SW 1271 (cell line): ENCODE measurements at places on chromosomes 11 and 22.
A peak's percentile ranks its signal among the peaks of the same experiment; 100 is the strongest.

DNA sequence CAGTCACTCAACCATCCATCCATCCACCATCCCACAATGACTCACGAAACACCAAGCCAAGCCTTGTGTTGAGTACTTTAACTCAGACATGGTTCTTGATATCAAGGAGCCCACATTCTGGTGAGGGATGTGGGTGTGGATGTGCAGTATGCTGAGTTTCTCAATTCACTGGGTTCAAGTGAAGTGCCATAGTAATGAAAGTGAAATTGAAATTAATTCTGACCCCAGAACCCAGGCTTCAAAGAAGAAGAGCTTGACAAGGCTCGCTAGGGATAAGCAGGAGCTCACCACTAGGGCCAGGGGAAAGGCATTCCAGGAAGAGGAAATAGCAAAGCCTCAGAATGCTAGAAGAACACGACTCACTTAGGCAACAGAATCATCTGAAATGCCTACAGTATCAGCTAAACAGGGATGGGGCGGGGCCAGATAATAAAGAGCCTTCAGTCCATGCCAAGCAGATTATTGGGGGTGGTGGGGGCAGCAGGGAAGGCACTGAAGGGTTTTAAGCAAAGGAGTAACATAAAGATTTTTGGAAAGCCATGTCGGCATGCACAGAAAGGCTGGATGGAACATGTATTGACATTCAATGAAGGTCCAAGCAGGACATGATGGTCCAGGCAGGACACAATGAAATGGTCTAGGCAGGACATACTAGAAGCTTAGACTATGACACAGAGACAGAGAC, 37.2 kb downstream of the RTL6 start:
- DNase-seq = no peak

DNA sequence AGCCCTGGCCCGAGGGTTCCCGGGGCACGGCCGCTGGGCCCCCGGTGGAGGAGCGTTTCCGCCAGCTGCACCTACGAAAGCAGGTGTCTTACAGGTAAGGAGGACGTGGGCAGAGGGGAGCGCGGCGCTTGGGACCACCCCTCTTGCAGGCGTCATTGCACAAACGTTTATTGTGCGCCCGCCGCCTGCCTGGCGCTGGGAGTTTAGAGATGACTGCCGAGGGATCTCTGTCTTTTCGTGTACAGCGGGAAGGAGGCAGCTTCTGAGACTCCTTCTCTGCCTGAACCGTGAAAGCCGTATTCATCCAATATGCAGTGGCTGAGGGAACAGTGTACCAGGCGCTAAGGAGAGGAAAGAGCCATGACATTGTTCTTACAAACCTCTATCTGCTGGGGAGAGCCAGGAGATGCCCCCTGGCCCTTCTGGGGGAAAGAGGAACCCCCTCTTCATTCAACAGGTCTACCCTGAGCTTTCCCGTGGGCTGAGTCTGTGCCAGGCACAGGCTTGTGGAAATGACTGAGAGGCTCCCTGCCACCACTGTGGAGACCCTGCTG, 13.8 kb upstream of the DGKZ start:
- no peak for DNase-seq

GRCh38 chr11:50174189-50174588, 141.5 kb downstream of the OR4C45 start:
- peak; percentile 47 for DNase-seq

DNA sequence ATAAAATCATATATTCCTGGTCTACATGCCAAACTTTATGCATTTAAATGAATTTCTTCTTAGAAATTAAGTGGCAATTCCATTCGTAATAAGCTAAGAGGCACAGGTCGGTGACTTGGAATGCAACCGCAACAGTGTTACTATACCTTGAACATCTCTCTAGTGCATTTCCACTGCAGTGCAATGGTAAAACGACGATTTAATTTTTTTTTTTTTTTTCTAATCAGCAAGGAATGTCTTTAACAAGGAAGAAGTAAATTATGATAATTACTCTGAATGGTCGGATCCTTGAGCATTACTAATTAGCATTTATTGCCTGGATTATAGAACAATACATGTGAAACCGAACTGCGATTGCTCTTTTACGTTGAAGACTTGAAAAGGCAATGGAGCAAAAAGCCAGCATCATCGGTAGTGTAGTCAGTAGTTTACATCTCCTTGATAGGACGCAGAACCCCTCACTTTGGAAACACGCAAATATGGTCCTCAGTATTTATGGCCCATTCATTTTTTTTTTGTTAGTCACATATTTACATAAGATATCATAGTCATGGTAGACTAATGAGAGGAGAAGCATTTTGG, 20.2 kb downstream of the BLID start:
- DNase-seq = no peak

DNA sequence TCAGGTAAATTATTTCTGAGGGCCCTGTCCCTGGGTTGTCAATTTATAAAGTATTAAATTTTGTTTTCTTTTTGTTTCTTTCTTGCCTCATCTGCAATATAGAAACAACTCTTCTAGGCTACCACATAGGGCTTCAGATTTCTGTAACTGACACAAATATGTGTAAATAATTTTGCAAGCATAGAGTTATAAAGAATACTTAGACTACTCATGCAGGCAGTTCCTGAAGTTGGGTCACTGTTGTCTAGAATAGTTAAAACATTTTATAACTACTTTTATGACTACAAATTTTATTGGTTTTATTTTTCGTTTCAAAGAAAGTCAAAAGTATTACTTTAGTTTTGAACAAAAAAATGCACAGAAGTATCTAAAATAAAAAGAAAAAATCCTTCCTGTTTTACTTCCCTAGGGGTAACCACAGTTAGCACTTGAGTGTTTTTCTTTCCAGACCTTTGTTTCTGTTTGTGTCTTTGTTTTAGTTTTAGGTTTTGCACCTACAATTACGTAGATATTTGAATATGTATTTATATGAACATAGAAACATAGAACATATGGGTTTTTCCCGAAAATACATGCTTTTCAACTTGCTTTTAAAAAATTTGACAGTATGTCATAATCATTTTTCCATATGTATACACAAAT, 12.4 kb upstream of the TMEM123 start:
- no peak for DNase-seq

DNA sequence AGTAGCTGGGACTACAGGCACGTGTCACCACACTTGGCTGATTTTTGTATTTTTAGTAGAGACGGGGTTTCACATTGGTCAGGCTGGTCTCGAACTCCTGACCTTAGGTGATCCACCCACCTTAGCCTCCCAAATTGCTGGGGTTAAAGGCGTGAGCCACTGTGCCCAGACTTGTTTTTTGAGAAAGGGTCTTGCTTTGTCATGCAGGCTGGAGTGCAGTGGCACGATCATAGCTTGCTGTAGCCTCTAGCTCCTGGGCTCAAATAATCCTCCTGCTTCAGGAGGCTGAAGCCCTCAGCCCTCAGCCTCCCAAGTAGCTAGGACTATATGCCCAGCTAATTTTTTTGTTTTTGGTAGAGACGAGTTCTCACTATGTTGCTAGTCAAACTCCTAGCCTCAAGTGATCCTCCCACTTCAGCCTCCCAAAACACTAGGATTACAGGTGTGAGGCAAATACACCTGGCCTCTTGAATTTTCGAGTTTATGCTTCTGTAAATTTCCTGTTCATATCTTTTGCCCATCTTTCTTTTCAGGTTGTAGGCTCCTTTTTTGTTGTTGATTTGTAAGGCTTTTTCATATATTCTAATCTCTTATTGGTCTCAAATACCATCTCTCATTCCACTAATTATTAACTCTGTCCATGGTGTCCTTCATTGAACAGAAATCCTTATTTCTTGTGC, 3.4 kb upstream of the RBM4B start:
- DNase-seq = no peak

GRCh38 chr11:8311366-8311765, 47.7 kb upstream of the LMO1 start:
- DNase-seq = no peak

GRCh38 chr22:50526108-50526833, 873 bp upstream of the SCO2 start:
- no peak for DNase-seq

GRCh38 chr22:49297871-49298721, 529.6 kb downstream of the BRD1 start:
- DNase-seq = no peak

DNA sequence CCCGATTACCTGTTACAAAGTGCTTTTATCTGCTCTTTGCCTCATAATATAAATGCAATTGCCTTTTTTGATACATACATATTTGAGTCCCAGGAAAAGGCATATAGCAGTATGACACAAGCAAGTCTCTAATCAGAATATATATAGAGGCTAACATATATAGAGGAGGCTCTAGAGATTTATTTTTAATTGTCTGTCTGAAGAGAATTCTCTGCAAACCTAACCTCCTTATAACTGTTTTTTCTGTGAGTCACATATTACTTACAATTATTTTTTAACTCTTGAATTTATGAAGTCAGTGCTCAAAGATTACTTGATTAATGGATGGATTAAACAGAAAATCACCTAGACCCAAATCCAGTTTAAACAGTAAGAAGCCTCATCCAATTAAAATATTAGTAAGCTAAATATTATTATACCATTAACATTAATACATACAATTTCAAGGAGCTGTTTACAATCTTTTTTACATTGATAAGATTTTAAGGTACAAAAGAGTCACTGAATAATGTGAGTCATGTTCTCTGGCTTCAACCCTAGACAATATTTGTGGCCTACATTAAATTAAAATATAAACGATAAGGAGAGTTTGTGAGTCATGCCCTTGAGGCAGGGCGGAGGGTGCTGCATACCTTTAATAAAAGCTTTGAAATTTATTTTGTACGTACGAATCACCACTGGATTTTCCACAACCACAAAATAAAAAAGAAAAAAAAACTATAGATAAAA, 19.2 kb upstream of the MMP13 start:
- no peak for DNase-seq

DNA sequence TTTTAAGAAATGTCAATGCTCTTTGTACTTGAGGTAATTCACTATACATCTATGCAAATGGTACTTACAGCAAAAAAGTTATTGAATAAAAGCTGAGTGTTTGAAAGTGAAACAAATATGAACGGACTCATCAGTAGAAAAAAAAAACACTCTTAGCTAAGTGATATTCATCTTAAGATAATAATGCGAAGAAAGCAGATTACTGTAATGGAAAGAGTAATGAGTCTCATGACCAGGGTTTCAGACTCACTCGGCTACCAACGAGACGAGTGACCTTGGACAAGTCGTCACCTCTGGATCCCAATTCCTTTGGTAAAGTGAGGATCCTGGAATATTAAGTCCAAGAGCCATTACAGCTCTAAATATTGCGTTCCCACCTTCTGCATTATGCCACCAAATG, 57.0 kb downstream of the PACSIN2 start:
- DNase-seq = no peak

GRCh38 chr11:97743205-97743742, 1277.5 kb upstream of the CNTN5 start:
- DNase-seq = no peak

DNA sequence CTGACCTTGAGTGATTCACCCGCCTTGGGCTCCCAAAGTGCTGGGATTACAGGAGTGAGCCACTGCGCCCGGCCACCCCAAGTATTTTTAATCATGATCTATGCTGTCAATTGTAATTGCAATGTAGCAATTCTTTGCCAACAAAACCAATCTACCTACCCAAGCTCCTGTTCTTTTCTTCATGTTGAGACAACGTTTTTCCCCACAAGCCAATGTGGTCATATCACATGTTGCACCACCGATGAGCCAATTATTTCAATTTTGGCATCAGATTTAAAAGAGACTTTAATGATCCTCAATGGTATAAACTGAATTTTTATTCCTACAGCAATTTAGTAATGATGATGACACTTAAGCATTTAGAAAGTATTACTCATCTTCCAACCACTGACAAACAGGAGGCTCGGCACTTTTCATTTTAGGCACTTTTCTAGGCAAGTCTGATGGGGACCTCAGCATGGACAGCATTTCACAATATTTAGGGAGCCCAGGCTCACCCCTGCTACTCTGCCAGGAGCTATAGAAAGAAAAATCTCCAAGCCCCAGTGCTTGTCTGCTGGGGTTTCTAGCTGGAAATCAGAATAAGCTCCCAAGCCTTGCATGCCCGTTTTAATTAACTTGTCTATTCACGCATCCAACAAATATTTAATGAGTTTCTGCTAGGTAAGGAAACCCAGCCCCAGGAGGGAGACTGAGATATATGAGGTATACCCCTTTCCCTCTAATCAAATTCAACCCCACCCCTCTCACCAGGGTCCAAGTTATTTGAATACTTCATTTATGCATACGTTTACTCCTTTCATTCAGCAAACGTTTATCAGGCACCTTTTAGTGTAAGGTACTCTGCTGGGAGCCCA, 291.4 kb downstream of the ST3GAL4 start:
- no peak for DNase-seq

GRCh38 chr22:20013382-20013871, 3.2 kb downstream of the ARVCF start:
- DNase-seq = no peak

DNA sequence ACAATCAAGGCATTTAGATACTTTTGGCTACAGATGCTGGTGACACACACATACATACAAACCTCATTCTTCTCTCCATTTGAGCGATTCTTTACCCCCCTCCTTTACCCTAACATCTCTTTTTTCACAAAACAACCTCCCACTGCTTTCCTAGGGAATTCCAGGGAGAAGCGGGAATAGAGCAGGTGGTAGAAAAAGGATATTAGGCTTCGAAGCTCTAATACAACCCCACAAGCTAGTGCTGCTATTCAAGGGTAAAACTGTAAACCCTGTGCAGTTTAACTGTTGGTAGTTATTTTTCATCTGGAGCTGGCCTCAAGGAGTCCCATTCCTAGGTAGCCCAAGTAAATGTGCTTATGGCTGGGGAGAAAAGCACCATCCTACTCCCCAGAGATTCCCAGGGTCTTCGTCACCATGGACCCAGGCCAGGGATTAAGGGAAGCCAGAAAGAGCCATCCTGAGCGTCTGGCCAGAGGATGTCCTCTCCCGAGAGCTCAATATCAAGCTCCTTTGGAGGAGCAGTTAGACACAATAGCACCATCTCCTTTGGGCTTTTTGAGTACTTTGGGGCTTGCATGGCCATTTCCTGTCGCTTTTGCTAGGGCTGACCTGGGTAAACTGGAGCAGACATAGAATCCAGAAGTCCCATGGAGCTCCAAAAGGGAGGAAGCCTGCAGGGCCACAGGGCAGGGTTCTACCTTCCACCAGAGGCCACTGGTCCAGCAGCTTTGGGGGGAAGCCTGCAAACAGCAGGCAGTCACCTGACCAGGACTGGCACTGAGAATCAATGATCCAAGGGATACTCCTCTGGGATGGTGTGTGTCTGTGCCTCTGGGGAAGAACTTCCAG, 3.1 kb downstream of the MAML2 start:
- DNase-seq = no peak

DNA sequence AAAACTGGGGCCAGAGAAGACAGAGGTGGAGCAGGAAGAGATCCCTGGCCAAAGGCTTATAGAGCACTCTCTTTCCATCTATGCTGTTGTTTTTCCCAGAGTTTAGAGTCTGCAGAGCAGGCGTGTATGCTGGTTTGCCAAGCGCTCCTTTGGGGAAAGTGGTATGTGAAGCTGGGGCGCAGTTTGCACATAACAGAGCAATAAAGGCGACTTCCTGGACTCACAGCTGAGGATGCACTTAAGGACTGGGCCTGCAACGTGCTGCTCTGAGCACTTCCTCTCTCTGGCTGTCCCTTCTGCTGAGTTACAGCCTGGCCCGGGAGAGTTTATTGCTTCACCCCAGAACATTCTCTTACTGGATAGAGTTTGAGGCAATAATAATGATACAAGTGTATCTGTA, 41.7 kb downstream of the THAP12 start:
- DNase-seq = no peak
